ENCODE measurements at places on chromosomes 7 and 10. TPM values are rescaled to one million over a fixed set of nuclear protein-coding genes. Genes with fewer than 3 reads are reported as not detected.
A peak's percentile ranks its signal among the peaks of the same experiment; 100 is the strongest.

GRCh38 chr7:87231711-87232110 lies 12.2 kb upstream of the TMEM243 start:
- DNase-seq, result no peak

Gene HYAL4
- 0.86 TPM for polyA plus RNA-seq

- DNase-seq, result no peak
Observed at GRCh38 chr7:51082096-51082840, 234.3 kb downstream of the COBL start.

GRCh38 chr10:14879928-14880193 lies 1.2 kb downstream of the SUV39H2 start:
- DNase-seq, result peak; percentile 25

DNA sequence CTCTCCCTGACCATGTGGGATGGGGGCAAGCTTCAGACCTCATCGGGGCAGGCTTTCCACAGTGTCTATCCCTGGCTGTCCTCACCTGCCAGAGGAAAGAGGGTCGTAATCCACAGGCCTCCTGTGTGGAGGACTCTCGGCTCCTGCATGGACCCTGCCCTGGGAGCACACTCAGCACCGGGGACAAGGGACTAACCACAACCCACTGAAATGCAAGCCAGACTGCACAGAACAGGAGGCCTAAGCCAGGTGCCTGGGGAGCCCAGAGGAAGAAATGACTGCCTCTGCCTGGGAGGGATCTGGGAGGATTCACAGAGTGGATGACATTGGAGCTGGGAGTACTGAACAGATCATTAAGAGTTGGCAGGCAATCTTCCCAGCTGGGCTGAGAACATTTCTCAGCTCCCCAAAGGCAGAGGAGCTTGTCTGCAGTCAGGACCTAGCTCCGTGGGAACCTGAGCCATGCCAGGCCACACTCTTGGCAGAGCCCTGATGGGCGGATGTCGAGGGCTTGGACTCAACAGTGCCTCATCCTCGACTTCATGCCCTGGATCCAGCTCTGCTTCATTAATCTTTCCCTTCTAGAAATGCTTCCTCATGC lies 213.4 kb downstream of the USP6NL start:
- DNase-seq, result no peak

Gene SFXN2
- polyA plus RNA-seq, result 68.1 TPM

Gene SPDYE11
- 1.6 TPM for polyA plus RNA-seq

Data from left kidney (tissue), 8 donors.